ENCODE measurements at places on chromosomes 13 and 19.

- peak; percentile 15 for DNase-seq
Measured at GRCh38 chr13:81133066-81133465, 792.1 kb upstream of the SPRY2 start.

DNA sequence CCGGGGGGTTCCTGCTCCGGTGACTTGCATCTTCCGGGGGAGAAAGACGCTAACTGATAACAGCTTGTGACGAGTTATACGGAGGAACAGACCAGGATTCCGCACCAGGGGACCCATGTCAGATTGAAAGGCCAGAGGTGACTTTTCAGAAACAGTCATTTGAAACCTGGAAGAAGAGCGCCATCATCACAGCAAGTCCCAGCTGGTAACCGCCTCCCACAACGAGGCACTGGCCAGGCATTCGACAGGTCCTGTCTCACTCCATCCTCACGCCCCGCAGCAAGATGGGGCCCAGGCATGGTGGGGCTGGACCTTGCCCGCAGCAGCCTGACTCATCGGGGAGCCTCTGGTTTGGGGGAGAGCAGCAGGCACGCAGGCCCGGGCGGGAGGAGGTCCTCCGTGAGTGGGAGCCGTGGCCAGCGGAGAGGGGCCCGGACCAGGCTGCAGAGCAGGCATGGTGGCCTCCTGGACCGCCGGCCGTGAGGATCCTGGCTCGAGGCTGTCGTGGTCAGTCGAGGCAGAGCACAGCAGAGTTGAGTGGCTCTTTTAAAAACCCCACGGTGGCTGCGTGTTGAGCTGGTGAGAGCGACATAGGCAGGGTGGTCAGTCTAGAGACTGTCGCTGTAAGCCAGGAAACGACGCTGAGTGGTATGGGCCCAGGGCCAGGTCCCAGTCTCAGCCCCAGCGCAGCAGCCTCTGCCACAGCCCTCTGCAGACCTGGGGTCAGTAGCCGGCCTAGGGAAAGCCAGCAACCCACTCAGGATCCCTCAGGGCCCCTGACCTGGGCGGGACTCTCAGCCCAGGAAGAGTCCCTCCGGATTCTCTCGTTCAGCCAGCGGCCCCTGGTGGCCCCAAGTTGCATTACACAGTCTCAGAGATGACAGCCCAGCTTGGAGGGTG lies 94.9 kb upstream of the MCF2L start:
- peak; percentile 69 for DNase-seq

- DNase-seq, result no peak
Measured at GRCh38 chr13:113652404-113653263, 5.4 kb downstream of the ATP4B start.

GRCh38 chr19:3270902-3271301 lies 46.4 kb downstream of the CELF5 start:
- peak; percentile 67 for DNase-seq

DNA sequence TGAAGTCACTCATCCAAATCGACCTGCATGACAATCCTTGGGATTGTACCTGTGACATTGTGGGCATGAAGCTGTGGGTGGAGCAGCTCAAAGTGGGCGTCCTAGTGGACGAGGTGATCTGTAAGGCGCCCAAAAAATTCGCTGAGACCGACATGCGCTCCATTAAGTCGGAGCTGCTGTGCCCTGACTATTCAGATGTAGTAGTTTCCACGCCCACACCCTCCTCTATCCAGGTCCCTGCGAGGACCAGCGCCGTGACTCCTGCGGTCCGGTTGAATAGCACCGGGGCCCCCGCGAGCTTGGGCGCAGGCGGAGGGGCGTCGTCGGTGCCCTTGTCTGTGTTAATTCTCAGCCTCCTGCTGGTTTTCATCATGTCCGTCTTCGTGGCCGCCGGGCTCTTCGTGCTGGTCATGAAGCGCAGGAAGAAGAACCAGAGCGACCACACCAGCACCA lies 5.9 kb downstream of the SLITRK5 start:
- DNase-seq, result no peak

Data from kidney tubule cell (primary cell).